CD4-positive, alpha-beta T cell treated with Interleukin-15 for 1 hour (primary cell): ENCODE measurements at places on chromosomes 3 and 15.

DNA sequence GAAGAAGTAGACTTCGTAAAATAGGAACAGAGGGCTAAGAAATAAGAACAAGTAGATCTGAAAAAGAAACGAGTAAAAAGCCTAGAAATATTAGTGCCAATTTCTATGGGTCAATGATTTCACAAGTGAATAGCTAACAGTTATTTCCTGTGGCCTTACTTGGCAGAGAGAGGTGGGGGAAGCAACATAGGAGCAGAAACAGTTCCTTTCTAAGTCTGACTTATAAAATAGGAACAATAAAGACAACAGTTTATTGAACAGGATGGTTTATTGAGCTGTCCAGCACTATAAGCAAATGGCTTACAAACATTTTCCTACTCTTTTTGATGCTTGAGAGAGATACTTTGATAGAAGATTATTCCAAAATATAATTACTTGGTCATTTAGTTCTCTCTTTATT is 37.9 kb downstream of the AGTR1 start:
- DNase-seq: no peak

DNA sequence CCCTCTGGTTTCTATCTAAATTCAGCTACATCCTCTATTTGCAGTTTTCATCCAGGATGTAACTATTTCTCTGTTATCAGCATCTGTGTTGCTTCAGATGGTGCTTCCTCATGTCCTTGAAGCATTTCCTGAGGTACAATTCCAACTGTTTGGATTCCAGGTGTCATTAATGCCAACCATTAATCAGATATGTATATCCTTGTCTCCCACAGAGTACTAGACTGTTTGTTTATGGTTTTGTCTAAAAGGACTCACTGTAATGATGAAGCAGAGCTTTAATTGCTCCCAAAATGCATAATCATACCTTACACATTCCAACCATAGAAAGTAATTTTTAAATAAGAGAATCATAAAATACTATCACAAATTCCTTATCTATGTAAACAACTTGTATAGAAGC is 288.5 kb upstream of the MME start:
- no peak for DNase-seq

DNA sequence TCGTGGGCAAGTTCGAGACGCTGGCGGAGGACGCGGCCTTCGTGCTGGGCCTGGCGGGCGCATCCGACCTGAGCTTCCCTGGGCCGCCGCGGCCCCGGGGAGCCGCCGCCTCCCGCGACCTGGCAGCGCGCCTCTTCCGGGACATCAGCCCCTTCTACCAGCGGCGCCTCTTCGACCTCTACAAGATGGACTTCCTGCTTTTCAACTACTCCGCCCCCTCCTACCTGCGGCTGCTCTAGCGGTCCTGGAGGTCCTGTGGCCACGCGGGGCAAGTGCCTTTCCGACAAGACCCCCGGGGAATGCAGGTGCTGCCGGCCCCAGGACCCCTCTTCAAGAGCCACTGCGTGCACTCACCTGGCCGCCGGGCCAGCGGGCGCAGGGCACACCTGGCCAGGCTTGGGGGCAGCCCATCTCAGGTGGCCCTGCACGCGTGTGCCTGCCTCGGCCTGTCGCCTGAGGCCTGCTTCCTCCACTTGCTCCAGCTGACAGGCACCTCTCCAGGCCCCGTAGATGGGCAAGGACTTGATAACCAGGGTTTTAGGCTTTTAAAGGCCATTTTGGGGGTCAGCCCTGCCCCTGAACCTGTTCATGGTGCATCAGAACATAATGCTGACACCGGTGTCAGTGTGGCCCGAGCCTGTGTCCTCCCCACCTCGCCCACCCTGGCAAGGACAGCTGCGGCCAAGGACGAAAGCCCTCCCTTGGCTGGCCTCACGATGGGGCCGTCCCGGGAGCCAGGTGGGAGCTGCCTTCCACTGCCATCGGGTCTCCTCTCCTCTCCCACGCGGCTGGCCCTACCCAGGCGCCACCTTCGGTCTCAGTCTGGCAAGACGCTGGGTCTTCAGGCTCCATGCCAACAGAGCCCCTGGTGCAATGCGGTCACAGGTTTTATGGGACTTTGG is 16.1 kb downstream of the C3orf22 start:
- DNase-seq: peak; percentile 11

DNA sequence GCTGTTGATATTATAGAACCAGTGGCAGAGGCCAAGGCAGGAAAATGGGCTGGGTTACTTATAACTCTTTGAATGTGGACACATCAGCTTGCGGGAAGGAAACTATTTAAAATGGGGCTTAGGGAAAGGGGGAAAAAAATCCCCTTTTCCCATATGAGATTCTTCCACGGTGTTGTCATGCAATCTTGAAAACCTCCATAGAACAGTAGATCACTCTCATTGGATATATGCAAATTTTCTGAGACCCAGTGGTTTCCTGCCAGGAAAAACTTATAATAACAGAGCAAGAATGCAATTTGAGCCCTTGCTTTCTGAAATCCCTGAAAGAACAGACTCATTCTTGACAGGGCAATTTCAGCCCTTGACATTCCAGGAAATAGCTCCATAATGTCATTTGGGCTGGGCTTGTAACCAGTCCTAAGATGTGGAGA is 31.1 kb downstream of the TMEM212 start:
- no peak for DNase-seq

DNA sequence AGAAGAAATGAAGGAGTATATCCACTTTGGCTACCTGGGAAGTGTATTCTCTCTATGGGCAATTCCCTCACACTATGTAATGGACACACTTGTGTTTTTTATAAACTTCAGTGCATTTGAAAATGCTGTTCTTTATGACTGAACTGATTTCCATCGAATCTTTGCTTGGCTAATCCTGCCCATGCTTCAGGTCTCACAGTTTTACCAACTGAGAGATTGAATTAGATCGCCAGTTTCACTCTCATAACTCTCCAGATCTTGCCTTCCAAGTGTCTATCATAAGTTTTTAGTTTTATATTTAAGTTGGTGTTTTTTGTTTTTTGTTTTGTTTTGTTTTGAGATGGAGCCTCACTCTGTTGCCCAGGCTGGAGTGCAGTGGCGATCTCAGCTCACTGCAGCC is 73.5 kb upstream of the MBNL1 start:
- no peak for DNase-seq

DNA sequence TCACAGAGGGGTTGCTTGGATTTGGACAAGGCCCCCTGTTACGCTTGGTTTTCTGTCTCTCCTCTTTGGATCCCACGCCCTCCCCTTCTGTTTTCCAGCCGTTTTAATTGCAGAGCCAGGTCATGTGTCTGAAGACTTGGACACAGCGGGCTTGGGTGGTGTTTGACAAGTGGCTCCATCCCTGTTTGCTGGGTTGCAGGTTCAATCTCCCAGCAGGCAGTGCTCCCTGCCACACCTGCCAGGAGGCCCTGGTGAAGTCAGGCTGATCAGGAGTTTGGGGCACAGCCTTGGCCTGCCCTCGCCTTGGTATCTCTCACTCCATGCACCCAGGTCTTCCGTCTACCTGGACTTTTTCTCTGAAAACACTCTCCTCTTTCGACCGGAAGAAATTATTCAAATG is 59.0 kb downstream of the PLXNA1 start:
- peak; percentile 2 for DNase-seq

DNA sequence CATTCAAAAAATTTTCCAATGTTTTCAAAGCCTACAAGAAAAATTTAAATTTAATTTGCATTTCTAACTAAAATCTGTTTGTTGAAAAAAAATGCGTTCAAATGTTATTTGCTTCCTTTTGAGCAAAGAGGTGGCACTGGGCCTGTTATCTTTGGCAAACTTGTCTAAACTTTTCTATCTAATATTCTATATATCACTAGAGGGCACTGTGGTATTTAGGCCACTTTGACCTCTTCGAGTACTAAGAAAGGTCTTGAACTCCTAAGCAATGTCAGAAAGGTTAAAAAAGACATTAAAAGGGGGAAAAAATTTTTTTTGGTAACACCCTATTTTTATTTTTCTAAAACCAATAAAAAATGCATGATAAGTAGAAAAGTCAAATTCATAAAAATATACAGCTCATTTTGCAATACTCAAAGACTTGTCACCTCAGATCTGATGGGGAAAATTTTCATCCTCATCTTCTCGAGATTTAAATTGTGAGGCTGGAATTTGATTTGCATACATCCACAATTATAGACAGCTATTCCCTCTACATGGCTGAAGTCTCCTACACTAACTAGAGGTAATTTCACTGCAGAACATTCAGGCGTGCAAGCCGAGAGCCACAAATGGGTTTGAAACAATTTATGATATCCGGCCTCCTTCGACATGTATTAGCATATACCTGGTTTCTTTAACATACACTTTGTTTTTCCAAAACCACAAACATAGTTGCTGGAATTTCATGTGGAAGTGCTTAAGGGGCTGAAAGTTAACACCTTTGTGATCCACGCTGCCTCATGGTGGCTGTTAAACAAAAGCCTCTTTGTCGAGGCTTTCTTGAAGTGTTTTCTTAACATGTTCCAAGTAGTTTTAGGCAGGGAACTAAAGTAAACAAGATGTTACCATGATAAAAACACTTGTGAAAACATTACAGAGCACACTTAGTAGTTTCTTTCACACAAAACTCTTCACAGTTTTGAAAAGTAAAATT is 576.4 kb downstream of the FOXP1 start:
- DNase-seq: no peak

- no peak for DNase-seq
Observed at GRCh38 chr3:140628606-140629005, 49.3 kb upstream of the TRIM42 start.

- no peak for DNase-seq
Observed at GRCh38 chr15:67465196-67465952, 55.6 kb upstream of the C15orf61 start.

GRCh38 chr3:150469931-150470740 is 62.0 kb downstream of the TSC22D2 start:
- no peak for DNase-seq

- DNase-seq: peak; percentile 91
Observed at GRCh38 chr15:55408012-55408928, at the start of the genes CCPG1 and PIERCE2. Gene CCPG1, minus strand, starts transcription at chr15:55408359. Its CDS starts 18,935 bp downstream, at chr15:55389424. Gene PIERCE2, plus strand, starts transcription at chr15:55408495. Its CDS starts 274 bp downstream, at chr15:55408769.

- DNase-seq: no peak
Observed at GRCh38 chr3:26623419-26624208, 1.0 kb downstream of the LRRC3B start.

DNA sequence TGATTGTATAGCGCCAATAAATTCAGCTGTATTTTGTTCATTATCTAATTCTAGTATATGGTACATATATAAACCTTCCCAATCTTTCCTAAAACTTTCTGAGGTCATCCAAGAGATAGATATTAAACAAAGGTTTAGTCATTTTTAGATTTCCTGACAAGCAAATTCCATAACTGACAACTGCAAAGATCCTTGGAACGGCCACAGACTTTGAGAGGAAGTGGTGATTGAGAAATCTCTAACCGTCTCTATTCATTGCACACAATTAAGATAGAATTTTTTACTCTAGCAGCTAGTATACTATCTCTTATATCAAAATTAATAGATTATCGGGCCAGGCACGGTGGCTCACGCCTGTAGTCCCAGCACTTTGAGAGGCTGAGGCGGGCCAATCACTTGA is 4.7 kb downstream of the CSNK1G1 start:
- no peak for DNase-seq

GRCh38 chr15:76987896-76988860 is 6.7 kb upstream of the PSTPIP1 start:
- DNase-seq: no peak
